Cerebellar nuclear complex (tissue), 1 donor: ENCODE measurements at places on chromosomes 12 and 14.

GRCh38 chr12:116365114-116365513 is 87.6 kb upstream of the MED13L start:
- DNase-seq = no peak

GRCh38 chr12:123910761-123911193 is 61.9 kb downstream of the CCDC92 start:
- DNase-seq = no peak

DNA sequence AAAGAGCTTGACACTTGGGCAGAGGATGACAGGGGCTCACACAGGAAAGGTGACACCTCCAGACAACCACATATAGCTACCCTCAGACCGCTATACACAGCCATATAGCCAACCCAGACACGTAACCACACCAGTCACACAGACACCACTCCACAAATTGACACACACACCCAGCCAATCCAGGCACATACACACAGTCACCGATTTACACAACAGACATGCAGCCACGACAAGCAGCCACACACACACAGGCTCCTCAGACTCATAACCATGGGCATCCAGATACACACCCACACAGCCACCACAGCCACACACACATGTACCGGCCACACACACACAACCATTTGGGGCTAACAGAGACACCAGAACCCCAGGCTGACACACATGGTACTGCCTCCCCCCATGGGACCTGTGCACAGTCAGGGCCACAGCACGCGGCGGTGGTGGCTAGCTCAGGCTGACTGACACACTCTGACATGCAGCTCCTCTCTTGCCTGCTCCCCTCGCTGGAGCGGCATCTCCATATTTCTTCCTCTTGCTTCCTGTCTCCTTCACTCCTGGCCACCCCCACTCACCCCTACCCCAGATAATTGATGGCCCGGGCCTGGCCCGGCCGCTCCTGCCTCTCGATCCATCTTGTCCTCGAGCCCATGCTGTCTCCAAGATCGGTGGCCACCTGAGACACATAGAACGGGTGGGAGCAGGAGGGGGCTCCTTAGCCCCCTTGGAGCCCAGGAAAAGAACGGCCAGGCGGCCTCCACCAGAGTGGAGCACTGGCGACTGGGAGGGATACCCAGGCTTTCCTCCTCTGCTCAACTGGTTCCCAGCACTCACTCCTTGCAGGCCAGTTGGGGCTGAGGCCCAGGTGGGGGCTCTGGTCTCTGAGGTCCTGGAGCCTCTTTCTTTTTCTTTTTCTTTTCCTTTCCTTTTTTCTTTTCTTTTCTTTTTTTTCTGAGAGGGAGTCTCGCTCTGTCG is 6.0 kb upstream of the SHMT2 start:
- no peak for DNase-seq

DNA sequence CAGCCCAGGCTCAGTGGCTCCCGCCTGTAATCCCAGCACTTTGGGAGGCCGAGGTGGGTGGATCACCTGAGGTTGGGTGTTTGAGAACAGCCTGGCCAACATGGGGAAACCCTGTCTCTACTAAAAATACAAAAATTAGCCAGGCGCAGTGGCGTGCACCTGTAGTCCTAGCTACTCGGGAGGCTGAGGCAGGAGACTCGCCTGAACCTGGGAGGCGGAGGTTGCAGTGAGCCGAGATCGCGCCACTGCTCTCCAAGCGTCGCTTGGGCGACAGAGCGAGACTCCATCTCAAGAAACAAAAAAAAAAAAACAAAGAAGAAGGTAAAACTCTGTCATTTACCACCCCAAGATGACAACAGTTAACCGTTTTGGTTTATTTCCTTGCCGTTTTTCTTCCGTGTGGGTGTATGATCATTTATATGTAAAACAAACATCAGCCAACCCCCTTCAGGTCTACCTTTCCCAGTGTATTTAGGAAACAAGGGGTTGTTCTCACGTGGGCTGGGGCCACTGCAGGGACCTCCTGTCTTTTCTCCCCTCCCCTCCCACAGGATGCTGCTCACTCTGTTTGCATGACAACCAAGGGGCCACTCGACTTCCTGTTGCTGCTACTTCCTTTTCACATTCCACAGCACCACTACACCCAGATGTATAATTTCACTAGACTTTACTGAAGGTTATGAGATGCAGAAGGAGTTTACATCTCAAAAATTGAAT is 13.6 kb downstream of the TTC9 start:
- DNase-seq = no peak

- DNase-seq = no peak
Observed at GRCh38 chr12:51917746-51918453, 10.6 kb downstream of the ACVRL1 start.

GRCh38 chr12:6899837-6900519 is 4.6 kb upstream of the LRRC23 start:
- no peak for DNase-seq

DNA sequence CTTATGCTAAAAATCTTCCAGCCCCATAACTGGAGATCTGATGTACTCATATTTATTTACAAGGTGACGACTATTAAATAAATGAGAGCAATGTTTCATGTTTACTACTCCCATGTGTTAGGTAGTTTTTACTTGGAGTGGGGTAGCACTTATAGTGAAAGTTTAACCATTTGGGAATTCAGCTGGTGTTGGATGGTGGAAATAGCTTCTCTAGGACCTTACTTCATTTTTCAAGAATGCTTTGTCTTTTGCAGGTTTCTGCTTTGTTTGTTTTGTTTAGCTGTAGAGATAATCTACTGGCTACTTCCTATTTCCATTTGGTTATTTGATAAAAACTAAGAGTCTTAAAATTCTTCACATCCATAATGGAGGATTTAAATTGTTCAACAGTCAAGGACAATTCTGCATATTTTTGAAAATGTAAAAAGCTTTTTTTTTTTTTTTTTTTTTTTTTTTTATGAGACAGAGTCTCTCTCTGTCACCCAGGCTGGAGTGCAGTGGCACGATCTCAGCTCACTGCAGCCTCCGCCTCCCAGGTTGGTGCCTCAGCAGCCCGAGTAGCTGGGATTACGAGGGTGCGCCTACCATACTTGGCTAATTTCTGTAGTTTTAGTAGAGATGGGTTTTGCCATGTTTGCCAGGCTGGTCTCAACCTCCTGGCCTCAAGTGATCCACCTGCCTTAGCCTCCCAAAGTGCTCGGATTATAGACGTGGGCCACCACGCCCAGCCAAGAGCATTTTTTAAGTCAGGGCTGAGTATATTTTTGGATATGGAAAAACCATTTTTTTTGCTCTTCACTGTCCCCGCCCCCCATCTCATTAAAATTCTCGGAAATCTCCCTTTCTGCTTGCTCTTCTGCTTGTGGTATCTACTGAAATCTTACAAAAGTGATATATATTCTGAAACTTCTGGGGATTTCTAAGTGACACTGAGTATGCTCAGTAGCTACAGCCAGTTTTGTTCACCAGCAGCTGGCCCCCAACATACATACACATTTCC is 1.4 kb upstream of the ABCD2 start:
- DNase-seq = no peak

DNA sequence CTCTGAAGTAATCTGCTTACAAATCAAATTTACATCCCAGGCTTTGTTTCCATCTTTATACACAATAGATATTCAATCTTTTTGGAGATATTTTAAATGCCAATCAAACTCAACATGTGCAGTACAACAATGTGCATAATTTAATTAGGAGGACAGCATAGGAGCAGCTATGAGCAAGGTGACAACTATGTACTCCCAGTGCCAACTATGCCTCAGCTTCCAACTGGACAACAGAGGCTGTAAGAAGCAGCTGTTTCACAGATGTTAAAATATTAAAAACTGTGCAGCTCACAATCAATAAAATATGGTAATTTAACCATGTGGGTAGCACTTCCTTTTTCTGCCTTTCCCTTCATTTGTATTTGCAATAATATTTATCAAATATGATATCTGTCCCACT is 99.9 kb downstream of the ST8SIA1 start:
- no peak for DNase-seq

DNA sequence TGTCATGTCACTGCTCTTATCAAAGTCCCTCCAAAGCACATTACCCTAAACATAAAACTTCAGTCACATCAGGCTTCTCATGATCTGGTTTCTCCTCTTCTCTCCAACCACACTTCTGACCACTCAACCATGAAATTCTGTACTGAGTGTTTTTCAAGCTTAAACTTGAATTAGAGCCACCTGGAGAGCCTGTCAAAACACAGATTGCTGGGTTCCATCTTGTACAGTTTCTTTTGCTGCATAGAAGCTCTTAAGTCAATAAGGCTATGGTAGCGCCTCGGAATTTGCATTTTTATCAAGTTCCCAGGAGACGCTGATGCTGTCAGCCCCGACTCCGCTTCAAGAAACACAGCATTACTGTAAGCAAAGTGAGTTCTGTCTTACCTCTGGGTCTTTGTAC is 16.4 kb upstream of the SRRM4 start:
- DNase-seq = no peak

DNA sequence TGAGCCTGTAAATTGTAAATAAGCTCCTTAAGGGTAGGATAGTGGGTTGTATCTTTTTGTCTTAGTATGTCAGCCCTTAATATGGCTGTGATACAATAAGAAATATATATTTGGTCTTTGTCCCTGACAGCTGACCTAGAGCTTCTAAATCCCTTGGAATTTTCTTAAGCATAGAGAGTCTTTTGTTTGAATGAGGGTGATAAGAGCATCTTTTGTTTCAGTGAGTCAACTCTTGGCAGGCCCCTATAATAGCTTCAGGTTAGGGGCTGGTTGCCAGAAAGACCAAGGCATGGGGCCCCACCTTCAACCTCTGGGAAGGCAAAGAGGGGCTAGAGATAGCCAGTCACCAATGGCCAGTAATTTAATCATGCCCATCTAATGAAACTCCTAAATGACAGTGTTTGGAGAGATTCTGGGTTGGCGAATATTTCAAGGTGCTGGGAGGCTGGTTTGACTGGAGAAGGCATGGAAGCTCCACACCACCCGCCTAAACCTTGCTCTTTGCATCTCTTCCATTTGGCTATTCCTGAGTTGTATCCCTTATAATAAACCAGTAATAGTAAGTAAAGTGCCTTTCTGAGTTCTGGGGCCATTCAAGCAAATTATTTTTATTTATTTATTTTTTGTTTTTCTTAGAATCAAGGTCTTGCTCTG is 10.5 kb downstream of the PALS1 start:
- DNase-seq = no peak

DNA sequence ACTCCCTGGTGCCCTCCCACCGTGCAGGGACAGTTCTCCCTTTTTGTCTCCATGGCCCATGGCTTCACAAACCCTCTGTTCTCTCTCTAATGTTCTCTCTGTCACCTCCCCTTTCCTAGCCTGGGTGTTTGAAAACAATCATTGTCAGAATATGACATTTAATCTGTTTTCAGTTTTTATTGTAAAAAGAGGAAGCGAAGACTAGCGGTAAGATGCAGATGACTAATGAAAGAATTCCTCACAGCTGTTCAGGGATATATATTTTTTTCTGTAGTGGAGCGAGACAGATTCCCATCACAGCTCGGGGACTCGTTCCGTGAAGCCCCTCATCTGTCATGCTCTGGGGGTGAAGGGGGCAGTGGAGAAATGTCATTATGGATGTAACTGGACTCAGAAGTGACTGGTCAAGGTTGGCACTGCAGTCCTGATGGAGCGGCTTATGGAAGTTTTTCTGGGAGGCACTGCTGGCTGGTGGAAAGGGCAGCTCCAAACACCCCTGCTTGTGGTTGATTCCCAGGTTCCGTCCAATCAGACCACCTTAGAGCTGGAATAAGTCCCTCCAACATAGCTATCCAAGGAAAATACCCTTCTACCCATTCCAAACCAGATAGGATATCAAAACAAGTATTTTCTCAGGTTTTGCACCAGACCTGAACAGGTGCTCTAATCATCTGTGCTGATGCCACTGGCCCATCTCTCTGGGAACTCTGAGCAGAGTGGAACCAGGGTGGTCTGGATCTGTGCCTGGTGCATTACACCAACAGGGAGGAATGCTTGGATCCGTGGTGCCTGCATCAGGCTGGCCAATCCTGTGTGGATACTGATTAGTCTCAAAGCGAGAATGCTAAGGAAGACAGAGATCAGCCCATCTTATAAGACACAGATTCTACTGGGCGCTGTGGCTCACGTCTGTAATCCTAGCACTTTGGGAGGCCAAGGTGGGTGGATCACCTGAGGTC is 84.7 kb downstream of the GPATCH2L start:
- DNase-seq = no peak

- DNase-seq = no peak
Observed at GRCh38 chr12:66426696-66427095, 124.4 kb downstream of the HELB start.

GRCh38 chr14:25110106-25110505 is 60.2 kb upstream of the STXBP6 start:
- DNase-seq = no peak

DNA sequence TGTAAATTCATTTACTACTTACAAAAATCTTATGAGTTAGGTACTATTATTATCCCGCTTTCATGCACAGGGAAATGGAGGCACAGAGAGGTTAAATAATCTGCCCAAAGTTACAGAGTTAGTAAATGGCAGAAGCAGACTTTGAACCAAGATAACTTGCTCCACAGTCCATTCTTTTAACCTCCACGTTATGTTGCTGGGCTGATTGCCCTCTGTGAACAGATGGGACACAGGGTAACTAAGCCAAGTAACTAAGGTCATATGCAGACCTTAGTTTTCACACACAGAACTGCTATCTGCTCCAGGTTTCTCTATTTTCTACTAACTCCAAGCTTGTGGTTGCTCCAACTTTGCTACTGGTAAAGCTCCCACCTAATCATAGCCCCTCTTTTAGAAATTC is 147.1 kb upstream of the IFNG-AS1 start:
- DNase-seq = no peak

DNA sequence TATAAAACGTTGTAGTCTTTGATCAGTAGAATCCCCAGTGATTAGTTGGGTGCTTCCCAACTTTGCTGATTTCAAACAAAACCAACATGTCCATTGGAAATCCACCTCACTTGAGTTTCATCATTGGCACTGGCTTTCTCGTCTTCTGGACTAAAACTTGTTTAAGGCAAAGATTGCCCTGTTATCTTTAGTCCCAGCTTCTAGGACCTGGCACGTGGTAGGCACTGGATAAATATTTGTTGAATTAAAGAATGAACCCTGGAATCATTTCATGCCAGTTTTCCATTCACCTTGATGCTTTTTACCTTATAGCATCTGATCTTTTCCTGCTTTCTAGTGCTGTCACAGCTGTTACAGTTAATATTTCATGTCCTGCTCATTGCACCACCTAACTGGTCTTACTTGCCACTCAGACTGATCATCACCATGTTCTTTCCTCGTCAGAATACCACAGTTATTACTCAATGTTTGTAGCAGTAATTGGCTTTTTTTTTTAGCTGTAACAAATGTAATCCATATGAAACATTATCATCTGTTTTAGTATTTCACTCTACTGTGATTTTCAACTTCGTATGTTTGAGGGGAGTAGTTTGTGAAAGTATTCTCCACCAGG is 7.3 kb upstream of the C12orf50 start:
- DNase-seq = no peak

DNA sequence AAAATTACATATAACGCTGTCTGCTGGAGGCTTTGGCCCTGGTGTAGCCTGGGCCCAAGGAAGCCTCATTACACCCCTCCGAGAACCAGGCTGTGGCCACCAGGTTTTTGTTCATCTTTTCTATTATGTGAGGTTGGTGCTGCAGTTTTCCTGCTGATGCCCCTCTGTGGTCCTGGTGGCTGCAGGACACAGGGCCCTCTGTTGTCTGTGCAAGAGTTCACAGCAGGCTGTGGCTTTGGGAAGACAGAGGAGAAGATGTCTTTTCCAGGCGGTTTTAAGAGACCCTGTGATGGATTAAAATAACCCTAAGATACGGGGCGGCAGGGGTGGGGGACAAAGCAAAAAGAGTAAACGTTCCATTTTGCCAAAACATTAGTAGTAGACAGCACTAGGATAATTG is 121.5 kb downstream of the ADGRD1 start:
- DNase-seq = no peak
